ENCODE measurements at places on chromosomes 6 and 20. TPM values are rescaled to one million over a fixed set of nuclear protein-coding genes. Genes with fewer than 3 reads are reported as not detected.

DNA sequence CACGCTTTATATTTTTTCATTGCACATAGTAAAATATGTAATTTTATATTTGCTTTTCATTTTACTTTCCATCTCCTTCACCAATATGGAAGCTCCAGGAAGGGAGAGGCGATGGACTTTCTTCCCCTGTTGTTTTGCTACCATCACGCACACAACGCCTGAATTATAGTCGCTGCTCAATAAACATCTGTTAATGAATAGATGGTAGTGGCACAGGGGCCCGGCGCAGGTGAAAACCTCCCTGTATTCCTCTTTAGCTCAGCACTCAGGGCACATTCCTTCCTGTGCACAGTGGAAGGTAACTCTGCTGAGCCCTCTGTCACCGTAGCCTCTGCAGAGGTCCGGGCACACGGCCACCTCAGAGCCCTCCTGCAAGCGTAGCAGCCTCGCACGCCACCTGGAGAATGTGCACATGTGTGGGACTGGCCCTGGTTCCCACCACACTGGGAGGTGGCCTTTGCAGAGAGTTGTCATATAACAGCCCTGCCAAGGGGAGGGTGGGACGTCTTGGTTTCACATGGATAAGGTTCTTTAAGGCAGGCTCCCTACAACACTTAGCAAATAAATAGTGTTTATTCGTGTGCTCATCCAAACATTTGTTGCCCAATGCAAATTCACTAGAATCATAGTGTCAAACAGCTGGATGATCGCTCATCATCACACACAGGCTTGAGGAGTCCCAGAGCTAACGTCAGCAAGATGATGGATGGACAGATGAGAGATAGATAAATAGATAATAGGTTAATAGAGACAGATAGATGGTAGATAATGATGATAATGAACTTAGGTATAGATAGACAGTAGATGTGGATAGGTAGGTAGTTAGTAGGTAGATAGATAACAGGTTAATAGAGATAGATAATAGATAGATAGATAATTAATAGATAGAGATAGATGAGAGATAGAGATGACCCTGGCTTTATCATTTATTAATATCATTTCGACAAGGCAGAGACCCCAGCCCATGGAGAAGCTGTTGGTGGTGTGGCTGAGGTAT is 32.3 kb upstream of the AFDN start:
- DNase-seq: no peak

GRCh38 chr20:31758991-31759390 is 19.9 kb downstream of the TPX2 start:
- no peak for DNase-seq

DNA sequence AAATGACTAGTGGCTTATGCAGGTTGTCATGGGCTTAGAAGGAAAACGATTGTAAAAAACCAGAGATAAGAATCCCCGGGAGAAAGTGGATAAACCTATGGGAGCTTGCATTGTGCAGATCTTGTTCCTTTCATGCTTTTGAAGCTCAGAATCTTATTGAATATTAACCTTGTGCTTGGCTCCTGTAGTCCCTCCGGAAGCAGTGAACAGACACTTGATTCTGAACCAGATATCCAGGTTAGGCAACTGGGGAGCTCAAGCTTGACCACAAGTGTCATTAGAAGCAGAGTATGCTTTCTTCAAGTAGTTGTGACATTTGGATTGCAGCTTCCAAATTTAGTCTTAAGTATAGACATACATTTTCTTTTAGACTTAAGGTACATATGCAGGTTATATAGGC is 212.6 kb upstream of the MOCS1 start:
- DNase-seq: no peak

- DNase-seq: no peak
These were observed 297.8 kb upstream of the BMP2 start for GRCh38 chr20:6469695-6470094.

- peak; percentile 39 for DNase-seq
These were observed 5.2 kb downstream of the SIRPA start for GRCh38 chr20:1900321-1900801.

GRCh38 chr6:47964969-47965368 is 146.0 kb downstream of the PTCHD4 start:
- DNase-seq: no peak

DNA sequence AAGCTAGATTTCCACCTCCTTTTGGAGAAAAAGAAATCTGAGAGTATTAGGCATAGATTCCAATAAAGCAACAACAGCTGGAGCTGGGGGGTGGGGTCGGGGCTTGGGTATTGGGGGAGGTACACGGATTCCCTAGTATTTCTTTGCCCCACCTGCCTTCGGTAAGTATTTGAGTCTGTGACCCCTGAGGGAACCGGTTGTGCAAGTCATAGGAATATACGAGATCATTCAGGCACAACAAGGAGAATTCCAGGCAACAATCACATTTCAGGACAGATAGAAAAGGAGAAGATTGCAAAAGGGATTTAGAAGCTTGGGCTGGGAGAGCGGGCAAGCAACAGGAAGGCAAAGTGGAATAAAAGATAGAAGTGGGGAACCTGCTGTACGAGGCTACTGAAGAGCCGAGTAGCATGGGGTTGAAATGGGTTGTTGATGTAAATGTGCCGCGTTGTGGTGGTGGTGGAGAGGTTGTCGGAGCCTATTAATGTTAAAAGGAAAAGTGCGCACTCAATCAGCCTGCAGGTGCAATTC is 148.9 kb downstream of the BCAS1 start:
- DNase-seq: no peak

DNA sequence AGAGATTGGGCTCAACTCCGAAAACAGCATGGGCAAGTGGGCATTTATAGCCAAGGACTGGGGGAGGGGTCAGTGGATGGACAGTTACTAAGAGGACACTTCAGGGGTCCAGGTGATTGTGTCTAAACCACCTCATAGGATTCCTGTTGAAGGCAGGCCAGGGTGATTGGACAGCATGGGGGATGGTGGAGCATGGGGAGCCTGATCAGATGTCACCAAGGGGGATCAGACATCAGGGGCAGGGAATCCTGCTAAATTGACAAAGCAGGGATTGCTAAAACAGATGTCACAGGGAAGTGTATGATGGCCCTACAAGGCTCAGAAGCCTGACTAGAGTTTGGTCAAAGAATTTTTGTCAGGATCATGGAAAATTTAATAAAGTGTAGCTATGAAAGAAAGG is 2.4 kb upstream of the PYGB start:
- no peak for DNase-seq

DNA sequence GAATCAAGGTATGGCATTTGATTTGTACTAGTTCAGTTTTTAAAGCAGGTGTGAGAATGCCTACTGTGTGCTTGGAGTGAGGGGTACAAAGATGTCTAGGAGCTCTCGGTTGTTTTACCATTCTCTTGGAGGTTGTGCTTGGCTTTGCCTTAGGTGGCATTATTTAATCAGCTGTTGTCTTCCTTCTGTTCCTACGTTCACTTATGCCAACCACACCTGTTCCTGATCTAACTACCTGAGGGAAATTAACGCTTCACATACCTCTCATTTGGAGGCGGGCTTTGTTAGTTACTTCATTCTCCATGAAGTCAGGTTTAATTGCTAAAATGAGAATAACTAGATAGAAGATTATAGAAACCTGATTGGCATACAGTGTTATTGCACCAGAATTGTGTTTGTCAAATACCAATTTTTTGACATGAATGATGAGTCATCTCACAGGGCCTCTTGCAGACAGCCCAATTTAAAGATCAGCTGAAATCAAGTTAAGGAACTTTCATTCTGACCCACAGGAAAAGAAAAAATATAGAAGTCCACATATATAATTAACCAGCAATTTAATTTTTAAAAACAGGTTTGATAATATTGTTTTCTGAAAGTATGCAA is 24.8 kb upstream of the PBOV1 start:
- DNase-seq: no peak

- DNase-seq: no peak
These were observed 204.0 kb upstream of the MOCS1 start for GRCh38 chr6:40138273-40138720.

DNA sequence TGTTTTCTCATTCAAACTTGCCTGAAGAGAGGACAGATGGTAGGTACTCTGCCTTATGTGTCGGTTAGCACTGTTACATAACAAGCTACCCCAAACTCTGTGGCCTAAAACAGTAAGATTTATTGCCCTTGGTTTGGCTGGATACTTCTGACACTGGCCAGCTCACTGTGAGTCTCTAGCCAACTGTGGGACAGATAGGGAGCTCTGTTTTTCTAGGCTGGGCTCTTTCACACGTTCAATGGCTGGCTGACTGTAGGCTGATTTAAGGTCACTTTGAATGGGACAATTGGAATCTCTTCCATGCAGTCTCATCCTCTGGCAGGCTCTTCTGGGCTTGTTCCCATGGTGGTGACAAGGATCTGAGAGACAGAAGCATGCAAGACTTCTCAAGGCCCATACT is 39.4 kb upstream of the JAG1 start:
- no peak for DNase-seq

DNA sequence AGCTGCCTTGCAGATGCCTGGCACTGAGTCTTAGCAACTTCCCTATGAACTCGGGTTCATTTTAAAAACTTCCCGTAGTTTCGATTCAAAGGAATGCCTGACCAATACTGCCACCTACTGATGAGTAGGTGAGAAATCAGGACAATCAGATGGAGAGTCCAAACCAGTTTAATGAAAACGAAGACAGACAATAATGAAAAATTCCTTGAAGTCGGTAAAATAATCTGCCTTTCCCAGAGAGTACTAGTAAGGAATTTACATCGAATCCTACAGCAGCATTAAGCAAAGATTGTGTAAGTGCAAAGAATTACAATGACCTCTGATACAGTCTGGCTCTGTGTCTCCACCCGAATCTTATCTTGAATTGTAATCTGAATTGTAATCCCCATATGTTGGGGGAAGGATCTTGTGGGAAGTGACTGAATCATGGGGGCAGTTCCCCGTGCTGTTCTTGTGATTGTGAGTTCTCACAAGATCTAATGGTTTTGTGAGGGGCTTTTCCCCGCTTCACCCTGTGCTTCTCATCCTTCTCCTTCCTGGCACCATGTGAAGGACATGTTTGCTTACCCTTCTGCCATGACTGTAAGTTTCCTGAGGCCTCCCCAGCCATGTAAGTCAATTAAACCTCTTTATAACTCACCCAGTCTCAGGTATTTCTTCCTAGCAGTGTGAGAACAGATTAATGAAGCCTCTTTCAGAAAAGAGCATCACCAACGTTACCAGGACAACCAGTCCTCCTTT is 134.4 kb downstream of the ARHGAP18 start:
- DNase-seq: peak; percentile 16

GRCh38 chr6:4790158-4790899 is 14.1 kb downstream of the CDYL start:
- no peak for DNase-seq

- no peak for DNase-seq
These were observed 13.4 kb upstream of the FAM50B start for GRCh38 chr6:3835785-3836184.

GRCh38 chr6:15644904-15645303 is 17.9 kb downstream of the DTNBP1 start:
- no peak for DNase-seq

- DNase-seq: no peak
These were observed 104.8 kb downstream of the TAF4 start for GRCh38 chr20:61960836-61961235.

DNA sequence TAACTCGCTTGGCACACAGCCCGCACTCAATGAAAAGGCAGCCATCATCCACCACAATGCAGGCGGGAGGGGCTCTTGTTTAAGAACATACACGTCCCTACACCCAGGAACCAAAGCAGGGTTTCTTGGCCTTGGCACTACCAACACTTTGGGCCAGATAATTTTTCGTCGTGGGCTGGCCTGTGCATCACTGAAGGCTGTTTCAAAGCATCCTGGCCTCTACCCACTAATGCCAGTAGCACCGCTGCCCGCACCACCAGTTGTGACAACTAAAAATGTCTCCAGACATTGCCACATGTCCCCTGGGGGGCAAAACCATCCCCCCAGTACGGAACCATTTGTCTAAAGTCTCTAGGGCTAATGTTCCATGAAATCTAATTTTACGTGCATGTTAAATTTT is 13.0 kb downstream of the UQCC2 start:
- DNase-seq: no peak

- peak; percentile 41 for DNase-seq
These were observed 5.6 kb downstream of the RPL10A start for GRCh38 chr6:35473850-35474130.

GRCh38 chr6:1170794-1171193 is 141.1 kb upstream of the FOXQ1 start:
- peak; percentile 20 for DNase-seq

MYLK4 gene
- 0.02 TPM for total RNA-seq

CRISP3 gene
- 0.31 TPM for total RNA-seq

VSX1 gene
- total RNA-seq: not detected

RAET1L gene
- not detected for total RNA-seq

SEL1L2 gene
- not detected for total RNA-seq

CCDC170 gene
- not detected for total RNA-seq

COL19A1 gene
- total RNA-seq: not detected

SAPCD1 gene
- total RNA-seq: 15.8 TPM

MUC21 gene
- total RNA-seq: not detected

LZTS3 gene
- 2.9 TPM for total RNA-seq

WFDC10B gene
- total RNA-seq: not detected

NKX2-4 gene
- total RNA-seq: not detected

PERP gene
- total RNA-seq: 0.27 TPM

Measured in K562 (cell line).